ENCODE measurements at places on chromosomes 3 and 15. TPM values are rescaled to one million over a fixed set of nuclear protein-coding genes. Genes with fewer than 3 reads are reported as not detected.

GRCh38 chr15:100686021-100686724 lies 83.8 kb downstream of the ASB7 start:
- DNase-seq = peak; percentile 55

- no peak for DNase-seq
Measured at GRCh38 chr3:126880901-126881300, 102.0 kb upstream of the PLXNA1 start.

DNA sequence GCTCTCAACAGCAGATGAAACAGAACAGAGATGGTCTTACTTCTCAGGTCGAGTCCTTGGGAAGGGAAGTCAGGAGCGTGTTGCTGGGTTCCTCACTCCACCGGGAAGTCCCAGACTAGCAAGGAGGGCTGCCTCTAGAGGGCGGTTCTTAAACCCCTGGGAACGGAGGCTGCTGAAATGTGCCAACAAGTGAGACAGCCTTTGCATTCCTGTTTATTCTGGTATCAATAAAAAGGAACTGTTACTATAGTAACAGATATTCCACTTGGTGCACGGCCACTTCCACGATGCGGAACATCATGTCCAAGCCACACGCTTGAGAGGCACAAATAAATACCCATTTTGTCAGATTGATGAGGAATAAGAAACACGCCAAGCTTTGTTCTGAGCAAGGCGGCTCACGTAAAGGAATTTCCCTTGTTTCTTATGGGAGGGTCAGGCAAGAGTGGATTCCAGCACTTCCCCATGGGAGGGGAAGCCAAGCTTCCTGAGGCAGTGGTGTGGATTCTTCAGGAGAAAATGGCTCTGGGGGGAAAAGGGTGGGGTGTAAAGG lies at the start of gene FAM107A:
FAM107A (minus strand) TSS at position 123 of the 553 bp plus-strand sequence. CDS start 7,531 bp downstream, outside the sequence.
- peak; percentile 69 for DNase-seq

DNA sequence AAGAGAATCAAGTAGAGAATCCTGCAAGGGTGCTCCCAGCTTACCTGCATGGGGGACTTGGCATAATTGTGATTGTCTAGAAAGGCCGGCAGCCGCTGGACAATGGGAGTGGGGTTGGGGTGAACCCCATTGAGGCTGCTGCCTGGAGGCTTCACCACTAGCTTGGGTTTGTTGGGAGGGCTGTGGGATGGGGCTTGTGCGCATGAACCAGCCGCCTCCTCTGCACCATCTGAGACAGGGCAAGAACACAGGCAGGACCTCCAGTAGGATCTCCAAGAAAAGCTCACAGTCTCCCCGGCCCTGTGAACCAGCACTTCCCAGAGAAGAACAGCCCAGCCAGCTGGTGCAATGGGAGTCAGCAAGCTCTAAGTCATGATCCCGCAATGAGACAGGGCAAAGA lies 39.8 kb downstream of the SEMA3G start:
- peak; percentile 15 for DNase-seq

Gene ETV5
- total RNA-seq = 12.5 TPM

Gene PLS1
- total RNA-seq = 1.5 TPM

DNA sequence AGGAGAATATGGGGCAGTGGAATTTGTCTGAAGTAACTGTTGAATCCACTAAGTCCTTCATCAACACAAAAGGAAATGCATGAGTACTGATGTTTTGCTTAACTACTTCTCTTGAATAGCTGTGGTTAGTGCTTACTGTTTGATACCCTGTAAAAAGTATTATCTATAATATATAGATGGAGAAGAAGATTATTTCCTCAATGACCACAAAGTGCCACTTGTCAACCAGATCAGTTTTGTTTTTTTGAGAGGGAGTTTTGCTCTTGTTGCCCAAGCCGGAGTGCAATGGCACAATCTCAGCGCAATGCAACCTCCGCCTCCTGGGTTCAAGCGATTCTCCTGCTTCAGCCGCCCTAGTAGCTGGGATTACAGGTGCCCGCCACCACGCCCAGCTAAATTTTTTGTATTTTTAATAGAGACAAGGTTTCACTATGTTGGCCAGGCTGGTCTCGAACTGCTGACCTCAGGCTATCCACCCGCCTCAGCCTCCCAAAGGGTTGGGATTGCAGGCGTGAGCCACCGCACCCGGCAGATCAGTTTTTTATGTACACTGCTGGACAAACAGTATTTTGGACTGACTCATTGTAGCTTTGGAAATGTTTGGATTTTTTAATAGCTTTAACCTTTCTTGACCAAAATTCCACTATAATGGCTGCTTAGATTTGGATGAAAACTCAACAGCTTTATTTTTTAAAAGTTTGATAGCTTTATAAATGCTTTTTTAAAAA lies 1.5 kb upstream of the RPLP1 start:
- no peak for DNase-seq

Gene HCLS1
- 24.2 TPM for total RNA-seq

- no peak for DNase-seq
Measured at GRCh38 chr15:88049506-88049905, 207.0 kb downstream of the NTRK3 start.

DNA sequence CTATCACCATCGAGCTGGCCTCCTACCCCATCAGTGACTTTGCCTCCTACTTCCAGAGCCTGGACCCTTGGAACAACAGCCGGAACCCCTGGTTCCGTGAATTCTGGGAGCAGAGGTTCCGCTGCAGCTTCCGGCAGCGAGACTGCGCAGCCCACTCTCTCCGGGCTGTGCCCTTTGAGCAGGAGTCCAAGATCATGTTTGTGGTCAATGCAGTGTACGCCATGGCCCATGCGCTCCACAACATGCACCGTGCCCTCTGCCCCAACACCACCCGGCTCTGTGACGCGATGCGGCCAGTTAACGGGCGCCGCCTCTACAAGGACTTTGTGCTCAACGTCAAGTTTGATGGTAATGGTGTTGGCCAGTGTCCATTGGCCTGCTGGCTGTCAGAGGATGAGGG lies 6.1 kb downstream of the GRM2 start:
- DNase-seq = no peak

GRCh38 chr3:14285548-14285925 lies 106.9 kb downstream of the LSM3 start:
- DNase-seq = no peak

Gene GCNT3
- not detected for total RNA-seq

Measured in left cardiac atrium (tissue), 4 donors.